ENCODE measurements at places on chromosomes 12 and 14. TPM values are rescaled to one million over a fixed set of nuclear protein-coding genes. Genes with fewer than 3 reads are reported as not detected.
A peak's percentile ranks its signal among the peaks of the same experiment; 100 is the strongest.

DNA sequence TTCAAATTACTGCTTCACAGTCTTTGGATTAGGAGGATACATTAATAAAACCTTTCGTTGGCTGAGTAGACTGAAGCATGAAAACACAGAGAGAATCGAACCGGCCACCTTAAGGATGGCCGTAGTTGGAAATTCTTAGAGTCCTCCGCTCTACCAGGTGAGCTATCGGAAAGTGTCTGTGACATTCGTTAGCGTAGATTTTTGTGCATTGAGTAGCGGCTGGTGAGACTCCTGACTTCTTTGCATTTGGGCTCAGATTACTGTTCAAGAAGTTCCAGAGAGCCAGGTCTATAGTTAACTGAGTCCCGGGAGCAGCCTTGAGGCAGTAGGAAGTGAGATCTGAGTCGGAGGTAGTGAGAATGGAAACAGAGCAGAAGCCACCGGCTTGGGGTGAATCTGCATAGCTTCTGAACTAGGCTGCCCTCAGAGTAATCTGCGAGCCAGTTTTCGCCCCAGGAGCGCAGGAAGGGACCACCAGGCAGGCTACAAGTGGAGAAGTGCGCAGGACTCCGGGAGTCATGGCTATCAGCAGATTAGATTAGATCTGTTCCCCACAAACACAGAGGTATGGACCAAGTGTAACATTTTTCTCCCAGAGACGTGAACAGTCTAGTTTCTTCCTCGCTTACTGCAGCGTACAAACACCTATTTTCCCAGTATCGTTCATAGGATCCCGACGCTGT, 11.0 kb downstream of the OR6S1 start:
- no peak for DNase-seq

- DNase-seq, result no peak
Observed at GRCh38 chr14:105701456-105702274, 175.3 kb downstream of the TMEM121 start.

DNA sequence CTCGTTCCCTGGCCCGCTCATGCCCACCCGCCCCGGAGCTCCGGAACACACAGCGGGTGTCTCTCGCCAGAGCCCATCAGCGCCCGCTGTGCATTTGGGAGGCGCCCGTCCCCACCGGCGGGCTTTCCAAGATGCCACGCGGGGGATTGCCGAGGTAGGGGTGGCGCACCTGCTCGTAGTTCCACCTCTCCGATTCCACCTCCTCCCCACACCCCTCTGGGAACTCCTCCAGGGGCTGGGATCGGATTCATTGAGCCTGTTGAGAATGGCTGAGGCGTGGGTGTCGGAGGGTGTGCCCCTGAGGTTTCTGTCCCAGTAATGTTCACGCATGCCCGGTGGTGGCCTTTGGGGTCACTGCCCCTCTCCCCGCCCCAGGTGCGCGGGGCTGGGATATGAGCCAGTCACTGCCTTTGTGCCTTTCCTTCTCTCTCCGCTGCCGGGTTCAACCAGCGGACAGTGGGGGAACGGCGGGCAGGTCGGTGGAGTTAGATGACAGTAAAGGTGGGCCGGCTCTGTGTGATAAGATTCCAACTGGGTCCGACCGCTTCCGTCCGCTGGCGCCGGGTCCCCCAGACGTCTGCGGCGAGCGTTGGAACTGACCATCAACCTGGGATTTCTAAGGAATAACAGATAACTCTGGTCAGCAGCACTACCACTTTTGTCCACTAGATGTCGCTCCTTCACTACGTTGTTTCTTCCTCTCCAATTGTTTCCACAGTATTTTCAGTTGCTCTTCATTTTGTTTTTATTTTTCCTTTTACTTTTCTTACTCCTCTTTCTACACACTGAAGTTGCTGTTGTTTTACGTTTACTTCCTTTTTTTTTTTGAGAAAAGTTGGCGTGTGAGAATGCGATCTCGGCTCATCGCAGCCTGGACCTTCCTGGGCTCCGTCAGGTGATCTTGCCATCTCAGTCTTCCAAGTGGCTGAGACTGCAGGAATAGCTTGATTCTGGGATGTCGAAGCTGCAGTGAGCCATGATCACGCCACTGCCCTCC, 178.1 kb upstream of the ALG10B start:
- peak; percentile 60 for DNase-seq

Gene UNC79
- total RNA-seq, result not detected

Gene TRPV4
- total RNA-seq, result not detected
